ENCODE measurements at places on chromosomes 12 and 14.

GRCh38 chr14:52553002-52553670 lies 500 bp downstream of the GPR137C start:
- peak; percentile 26 for DNase-seq

GRCh38 chr14:20732979-20733635 lies 12.6 kb upstream of the EDDM3A start:
- DNase-seq: no peak

GRCh38 chr12:55633151-55633550 lies 3.5 kb upstream of the OR10P1 start:
- DNase-seq: no peak

- no peak for DNase-seq
Measured at GRCh38 chr12:48986720-48987291, 8.7 kb downstream of the WNT1 start.

DNA sequence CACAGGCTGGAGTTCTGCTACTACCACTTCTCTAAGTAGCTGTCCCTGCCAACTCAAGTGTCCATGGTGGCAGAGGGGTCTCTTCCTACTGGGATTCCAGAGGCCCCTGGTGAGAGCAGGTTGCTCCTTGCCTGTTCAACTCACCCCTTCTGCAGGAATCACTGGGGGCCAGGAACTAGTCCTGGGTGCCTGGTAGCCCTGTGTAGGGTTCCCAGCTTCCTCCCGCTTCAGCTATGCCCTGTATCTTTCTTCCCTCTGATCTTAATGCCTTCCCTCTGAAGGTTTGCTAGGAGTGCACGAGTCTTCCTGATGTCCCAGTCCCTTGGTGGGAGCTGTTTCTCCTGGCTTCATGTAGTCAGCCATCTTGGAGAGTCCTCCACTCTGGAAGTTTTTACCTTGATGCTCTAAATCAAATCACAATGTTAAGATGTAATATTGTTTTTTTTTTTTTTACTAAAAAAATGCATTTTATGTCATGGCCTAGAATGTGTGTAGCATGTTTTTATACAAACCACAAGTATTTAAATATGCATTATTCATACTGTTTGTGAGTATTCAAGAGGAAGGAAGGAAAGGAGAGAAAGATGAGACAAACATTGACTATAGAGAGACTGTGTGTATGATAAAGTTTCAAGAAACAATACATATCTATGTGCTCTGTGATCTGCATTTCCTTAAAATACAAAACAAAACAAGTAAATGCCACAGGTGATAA lies 54.7 kb downstream of the FRS2 start:
- no peak for DNase-seq

GRCh38 chr12:95480230-95480629 lies 6.3 kb downstream of the METAP2 start:
- no peak for DNase-seq

GRCh38 chr14:102779574-102780315 lies 2.5 kb downstream of the TRAF3 start:
- DNase-seq: no peak

Measured in stimulated activated CD4-positive, alpha-beta T cell treated with anti-CD3 and anti-CD28 coated beads, TNF-alpha, amount 100 ng/mL, for 48 hours (primary cell).